ENCODE measurements at places on chromosomes 6 and 20.

DNA sequence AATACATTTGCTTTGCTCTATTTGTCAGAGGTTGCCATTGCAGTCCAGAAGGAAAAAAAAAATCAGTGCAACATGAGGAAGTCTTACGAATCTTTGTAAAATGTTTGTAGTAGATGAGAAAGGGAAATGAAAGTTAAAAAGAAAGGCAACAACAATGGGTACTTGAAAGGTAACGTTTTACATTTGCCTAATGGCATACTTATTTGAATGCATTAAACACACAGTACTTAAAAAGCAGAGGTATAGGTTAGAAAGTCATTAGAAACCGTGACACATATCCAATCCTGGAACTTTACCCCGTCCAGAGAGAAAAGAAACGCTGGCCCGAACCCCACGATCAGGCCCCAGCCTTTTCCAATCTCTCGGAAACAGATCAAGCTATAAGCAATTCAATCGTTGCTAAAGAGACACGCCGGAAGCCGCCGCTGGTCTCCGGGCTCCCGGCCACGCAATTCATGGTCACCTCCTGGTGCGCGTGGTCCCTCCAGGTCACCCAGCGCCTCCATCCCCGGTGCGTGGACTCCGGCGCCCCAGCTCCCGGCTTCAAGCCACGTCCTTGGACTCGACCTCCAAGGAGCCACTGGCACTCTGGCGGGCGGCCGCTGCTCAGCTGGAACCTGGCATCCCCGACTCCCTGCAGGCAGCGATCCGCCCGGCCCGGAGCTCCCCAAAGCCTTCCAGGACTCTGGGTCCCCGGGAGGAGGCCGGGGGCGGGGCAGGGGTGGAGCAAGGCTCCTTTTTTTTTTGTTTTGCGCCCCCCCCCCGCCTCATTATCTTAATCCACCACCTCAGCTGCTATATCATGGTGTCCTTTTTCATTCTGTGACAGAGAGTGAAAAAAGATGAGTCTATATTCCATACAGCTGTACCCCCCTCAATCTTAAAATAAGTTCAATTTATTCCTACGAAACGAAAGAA is at the start of gene SLC18B1:
Gene SLC18B1 (minus strand): TSS at position 687 of the 918 bp plus-strand sequence. CDS start 181 bp downstream, at position 506.
- peak; percentile 71 for DNase-seq

DNA sequence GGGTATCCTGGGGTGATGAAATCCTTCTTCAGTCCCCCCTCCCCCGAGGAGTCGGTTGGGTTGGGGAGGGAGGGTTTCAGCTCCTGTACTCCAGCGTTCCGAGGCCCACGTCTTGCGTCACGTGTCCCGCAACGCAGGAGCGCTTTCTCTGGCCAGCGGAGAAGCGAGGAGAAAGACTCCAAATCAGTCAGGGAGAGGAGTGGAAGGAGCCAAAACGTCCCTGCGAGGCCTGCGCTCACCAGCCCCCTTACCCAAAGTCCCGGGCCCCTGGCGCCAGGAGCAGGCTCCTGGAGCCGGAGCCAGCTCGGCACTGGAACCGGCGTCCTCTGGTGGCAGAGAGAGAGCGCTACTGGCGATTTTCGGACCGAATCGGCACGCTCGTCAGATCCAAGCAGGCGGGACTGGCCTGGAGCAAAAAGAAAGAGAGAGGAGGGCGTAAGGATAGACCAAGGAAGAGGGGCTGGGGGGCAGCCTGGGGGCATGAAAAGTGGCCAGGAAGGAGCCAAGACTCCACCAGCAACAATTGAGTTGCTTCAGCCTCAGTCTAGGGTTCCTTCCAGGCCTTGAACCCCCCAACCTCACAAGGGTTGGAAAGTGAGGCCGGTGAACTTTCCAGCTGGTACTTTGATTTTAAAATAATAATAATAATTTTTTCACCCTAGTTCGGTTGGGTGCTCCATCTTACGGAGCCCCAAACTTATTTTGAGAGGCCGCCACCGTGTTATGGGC is at the start of gene GNAS:
Gene GNAS (plus strand): TSS at position 174 of the 729 bp plus-strand sequence.
- peak; percentile 77 for DNase-seq

DNA sequence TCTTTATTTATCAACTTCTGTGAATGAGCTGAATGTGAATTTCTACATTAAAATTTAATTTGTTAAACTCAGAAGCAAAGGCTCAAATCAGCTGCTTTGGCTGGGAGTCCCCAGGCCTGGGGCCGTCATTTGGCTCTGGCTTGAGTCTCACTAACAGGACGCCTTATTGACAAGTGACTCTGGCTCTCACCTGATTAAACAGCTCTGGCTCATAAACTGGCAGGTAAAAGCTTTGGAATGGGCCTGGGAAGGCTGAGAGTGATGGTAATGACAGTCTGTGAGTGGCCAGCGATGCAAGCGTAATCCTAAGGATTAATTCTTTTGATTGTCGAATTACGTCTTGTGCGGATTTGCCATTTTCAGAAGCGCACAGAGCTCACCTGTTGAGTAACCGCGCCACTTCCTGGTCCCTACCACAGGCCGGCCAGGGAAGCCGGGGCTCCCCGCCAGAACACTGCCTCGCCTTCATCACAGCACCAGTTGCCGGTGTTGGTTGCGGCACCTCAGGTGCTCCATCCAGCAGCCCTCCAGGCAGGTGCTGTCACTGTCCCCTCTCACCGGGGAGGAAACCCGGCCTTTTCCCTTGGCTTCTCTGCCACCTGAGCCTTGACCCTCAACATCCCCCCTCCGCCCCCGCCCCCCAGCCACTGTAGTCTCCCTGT is 110.7 kb downstream of the ZDHHC14 start:
- DNase-seq: no peak

- DNase-seq: no peak
These were observed 25.5 kb downstream of the PCK1 start for GRCh38 chr20:57586370-57586793.

- no peak for DNase-seq
These were observed 19.4 kb upstream of the MUC21 start for GRCh38 chr6:30964075-30964474.
